ENCODE measurements at places on chromosomes 3 and 15. TPM values are rescaled to one million over a fixed set of nuclear protein-coding genes. Genes with fewer than 3 reads are reported as not detected.

CP gene
- total RNA-seq = 5.4 TPM

DPPA4 gene
- not detected for total RNA-seq

TM4SF18 gene
- total RNA-seq = not detected

TM6SF1 gene
- not detected for total RNA-seq

- H3K4me3 ChIP-seq = no peak overlapping the region
- peaks cover 9% of the 10 kb centered on the region for H3K36me3 ChIP-seq
- DNase-seq = no peak
- no peaks in the 10 kb centered on the region for H3K4me1 ChIP-seq
Measured at GRCh38 chr15:31869686-31870307, 160.5 kb upstream of the CHRNA7 start.

DNA sequence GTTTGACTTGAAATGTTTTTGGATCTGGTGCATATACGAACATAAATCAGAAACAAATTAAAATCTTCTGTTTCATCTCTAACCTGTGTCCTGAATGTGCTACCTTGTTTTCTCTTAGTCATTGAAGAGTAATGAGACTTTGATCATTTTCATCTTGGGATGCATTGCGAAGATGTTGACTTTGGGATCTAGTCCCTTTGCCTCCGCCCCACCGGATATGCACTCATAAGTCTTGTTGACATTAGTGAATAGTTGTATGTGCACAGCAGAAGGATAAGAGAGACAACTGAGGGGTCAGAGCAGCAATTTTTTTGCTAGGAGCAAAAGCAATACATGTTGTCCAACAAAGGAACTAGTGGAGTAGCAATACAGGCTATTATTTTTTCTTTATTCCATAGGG is 35.9 kb upstream of the SPRED1 start:
- no peaks in the 10 kb centered on the region for H3K27me3 ChIP-seq
- H3K4me3 ChIP-seq = no peak overlapping the region
- peaks cover 7% of the 10 kb centered on the region for H3K4me1 ChIP-seq
- no peak overlapping the region for H3K27ac ChIP-seq

DNA sequence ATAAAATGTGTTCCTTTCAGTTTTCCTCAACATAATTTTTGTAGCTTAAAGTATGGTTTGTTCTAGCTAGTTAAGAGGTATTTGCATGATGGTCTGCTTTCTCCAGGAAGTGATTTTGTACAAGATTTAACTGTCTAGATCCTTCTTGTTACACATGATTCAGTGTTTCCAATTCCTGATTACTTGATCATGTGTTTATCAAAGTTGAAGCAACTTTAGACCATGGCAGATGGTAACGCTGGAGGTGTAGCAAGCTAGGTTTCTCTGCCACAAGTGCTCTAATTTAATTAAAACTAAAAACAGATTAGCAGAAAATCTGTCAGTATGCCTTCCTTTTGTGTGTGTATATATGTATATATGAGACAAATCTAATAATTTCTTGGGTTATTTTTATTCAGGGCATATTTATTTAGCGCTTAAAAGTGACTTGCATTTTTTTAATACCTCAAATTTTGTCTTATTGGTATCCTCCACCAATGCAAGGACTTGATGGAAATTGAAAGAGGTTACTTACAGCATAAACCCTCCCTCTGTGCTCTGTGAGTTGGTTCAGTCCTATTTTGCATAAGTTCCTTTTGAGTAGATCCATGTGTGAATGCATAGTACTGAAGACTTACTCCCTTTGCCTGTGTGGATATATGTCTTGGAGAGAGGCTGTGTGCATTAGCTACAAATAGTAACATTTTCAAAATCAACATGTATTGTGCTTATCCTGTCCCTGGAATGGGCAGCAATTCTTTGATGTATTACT is 157.3 kb upstream of the CGNL1 start:
- DNase-seq = no peak
- no peaks in the 10 kb centered on the region for H3K27me3 ChIP-seq
- H3K4me1 ChIP-seq = peaks cover 53% of the 10 kb centered on the region
- H3K27ac ChIP-seq = no peak overlapping the region

DNA sequence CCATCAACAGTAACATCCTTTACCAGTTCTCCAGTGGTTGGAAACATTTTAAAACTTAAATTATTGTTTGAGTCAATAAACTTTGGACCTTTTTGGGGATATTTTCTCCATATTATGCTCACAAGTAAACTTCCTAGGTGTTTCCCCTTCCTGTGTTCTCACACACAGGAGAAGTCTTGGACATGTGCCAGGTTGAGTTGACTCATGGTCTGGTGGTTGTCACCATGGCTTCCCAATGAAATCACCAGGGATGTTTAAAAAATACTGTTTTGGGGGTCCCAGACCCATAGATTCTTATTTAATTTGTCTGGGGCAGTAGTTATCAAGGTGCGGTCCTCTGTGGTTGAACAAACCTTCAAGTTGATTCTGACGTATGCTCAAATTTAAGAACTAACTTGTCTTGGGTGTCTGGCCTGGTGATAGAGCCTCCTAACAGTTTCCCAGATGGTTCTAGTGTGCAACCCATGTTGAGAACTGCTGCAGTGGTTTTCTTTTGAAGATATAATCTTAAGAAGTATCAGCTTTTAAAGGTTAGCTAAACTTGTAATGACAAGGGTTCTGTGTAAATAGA is 291.8 kb downstream of the EDEM1 start:
- DNase-seq = peak; percentile 53
- no peaks in the 10 kb centered on the region for H3K27me3 ChIP-seq
- no peaks in the 10 kb centered on the region for H3K36me3 ChIP-seq
- no peak overlapping the region for H3K27ac ChIP-seq
- peaks cover 8% of the 10 kb centered on the region for H3K4me1 ChIP-seq

GRCh38 chr3:134459562-134459961 is 26.2 kb downstream of the ANAPC13 start:
- no peak overlapping the region for H3K27ac ChIP-seq
- H3K4me3 ChIP-seq = no peak overlapping the region
- H3K36me3 ChIP-seq = no peaks in the 10 kb centered on the region

- peak; percentile 48 for DNase-seq
- H3K27me3 ChIP-seq = no peaks in the 10 kb centered on the region
- H3K4me3 ChIP-seq = peak overlapping the region; percentile 97
- H3K36me3 ChIP-seq = peaks cover 23% of the 10 kb centered on the region
- H3K27ac ChIP-seq = peak overlapping the region; percentile 99
Measured at GRCh38 chr15:40594429-40594836, 384 bp downstream of the KNL1 start.

GRCh38 chr3:46536758-46537157 is 29.3 kb downstream of the LRRC2 start:
- no peak overlapping the region for H3K4me3 ChIP-seq
- no peaks in the 10 kb centered on the region for H3K27me3 ChIP-seq

GRCh38 chr3:170346481-170347392 is 10.8 kb upstream of the SKIL start:
- no peak overlapping the region for H3K4me3 ChIP-seq
- DNase-seq = no peak

DNA sequence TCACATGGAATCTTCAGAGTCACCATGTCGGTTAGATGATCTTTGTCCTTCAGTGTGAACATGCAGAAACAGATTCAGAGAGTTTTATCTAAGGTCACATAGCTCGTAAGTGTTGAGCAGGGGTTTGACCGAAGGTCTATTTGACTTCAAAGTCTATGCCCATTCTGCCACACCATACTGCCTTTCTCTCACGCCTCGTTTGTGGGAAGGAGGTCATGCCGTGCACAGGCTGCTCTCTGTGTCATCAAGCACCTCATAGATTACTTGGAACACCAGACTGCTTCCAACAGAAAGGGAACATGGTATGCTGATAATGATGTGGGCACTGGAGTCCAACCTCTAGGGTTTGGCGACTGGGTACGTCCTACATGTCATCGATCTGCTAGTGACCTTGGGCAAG is 128.8 kb downstream of the SV2B start:
- no peak overlapping the region for H3K27ac ChIP-seq
- no peak overlapping the region for H3K4me3 ChIP-seq
- no peaks in the 10 kb centered on the region for H3K4me1 ChIP-seq
- peaks cover 98% of the 10 kb centered on the region for H3K27me3 ChIP-seq

GRCh38 chr3:72538070-72538745 is 310.0 kb downstream of the SHQ1 start:
- no peaks in the 10 kb centered on the region for H3K36me3 ChIP-seq
- H3K4me1 ChIP-seq = peaks cover 9% of the 10 kb centered on the region
- H3K27me3 ChIP-seq = peaks cover 13% of the 10 kb centered on the region
- DNase-seq = no peak
- no peak overlapping the region for H3K27ac ChIP-seq
- H3K4me3 ChIP-seq = no peak overlapping the region

DNA sequence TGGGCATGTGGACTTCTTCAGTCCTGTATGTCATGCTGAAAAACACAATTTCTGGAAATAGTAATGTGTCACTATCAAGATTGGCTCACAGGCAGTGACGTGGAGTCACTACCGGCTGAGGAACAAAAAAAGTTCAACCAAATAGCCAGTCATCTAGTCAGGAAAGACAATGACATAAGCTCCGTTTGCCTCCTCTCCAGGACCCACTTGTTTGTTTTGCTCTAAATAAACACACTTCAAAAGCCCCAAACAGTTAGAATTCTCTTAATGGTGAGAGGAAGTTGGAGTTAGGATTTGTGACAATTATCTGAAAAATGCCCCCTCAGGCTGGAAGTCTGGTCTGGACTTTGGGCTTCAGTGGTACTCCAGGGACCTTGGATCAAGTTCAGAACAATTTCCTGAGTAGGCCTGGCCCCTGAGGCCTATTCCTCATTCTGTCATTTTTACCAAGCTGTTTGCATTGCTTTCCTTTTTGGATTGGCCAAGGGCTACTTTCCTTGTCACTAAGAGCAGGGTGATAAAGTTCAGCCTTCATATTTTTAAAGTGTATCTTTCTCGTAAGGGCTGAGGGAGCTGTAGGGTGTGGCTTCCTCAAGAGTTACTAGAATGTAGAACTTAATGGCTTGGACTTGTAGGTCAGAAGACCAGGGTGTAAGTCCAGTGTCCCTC is 98.9 kb downstream of the EOMES start:
- H3K4me1 ChIP-seq = peaks cover 9% of the 10 kb centered on the region
- H3K4me3 ChIP-seq = no peak overlapping the region
- DNase-seq = no peak
- no peaks in the 10 kb centered on the region for H3K27me3 ChIP-seq

DNA sequence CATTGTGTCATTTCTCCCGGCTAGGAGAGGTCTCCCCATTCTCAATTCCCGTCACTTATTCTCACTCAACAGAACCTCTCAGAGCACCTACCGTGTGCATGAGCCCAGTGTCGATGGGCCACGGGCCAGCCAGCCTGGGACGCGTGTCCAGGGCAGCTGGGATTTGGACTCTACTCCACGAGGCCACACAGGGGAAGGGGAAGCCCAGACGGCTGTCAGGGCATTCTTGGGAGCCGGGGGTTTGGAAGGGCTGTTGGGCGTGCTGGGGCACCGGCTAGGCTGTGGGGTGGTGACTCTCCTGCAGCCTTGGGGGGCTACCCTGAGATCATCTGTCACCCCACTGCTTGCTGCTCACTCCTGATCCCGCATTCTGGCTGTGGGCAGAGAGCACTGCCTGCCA is 41.7 kb upstream of the PCSK6 start:
- H3K27me3 ChIP-seq = peaks cover 53% of the 10 kb centered on the region
- H3K27ac ChIP-seq = no peak overlapping the region
- H3K4me1 ChIP-seq = peaks cover 21% of the 10 kb centered on the region
- no peak for DNase-seq
- peaks cover 3% of the 10 kb centered on the region for H3K36me3 ChIP-seq

- H3K4me1 ChIP-seq = peaks cover 17% of the 10 kb centered on the region
- DNase-seq = no peak
- H3K27ac ChIP-seq = no peak overlapping the region
- no peaks in the 10 kb centered on the region for H3K36me3 ChIP-seq
- no peaks in the 10 kb centered on the region for H3K27me3 ChIP-seq
- no peak overlapping the region for H3K4me3 ChIP-seq
Measured at GRCh38 chr3:15815696-15816095, 17.9 kb upstream of the ANKRD28 start.
